ENCODE measurements at places on chromosomes 6 and 20. TPM values are rescaled to one million over a fixed set of nuclear protein-coding genes. Genes with fewer than 3 reads are reported as not detected.

SOX18 gene
- polyA plus RNA-seq, result 1.3 TPM

MAP3K4 gene
- polyA plus RNA-seq, result 5.3 TPM

PROKR2 gene
- not detected for polyA plus RNA-seq

NOX3 gene
- not detected for polyA plus RNA-seq

GNAS-AS1 gene
- polyA plus RNA-seq, result not detected

ARG1 gene
- polyA plus RNA-seq, result not detected

EDN3 gene
- 6.9 TPM for polyA plus RNA-seq

NKX2-2 gene
- polyA plus RNA-seq, result not detected

COL20A1 gene
- not detected for polyA plus RNA-seq

SNAP91 gene
- polyA plus RNA-seq, result 0.51 TPM

KHDC1 gene
- 4.0 TPM for polyA plus RNA-seq

APOM gene
- polyA plus RNA-seq, result 2.6 TPM

SGK2 gene
- 5.0 TPM for polyA plus RNA-seq

DHX16 gene
- polyA plus RNA-seq, result 12.8 TPM

PI3 gene
- 2.0 TPM for polyA plus RNA-seq

IL17A gene
- polyA plus RNA-seq, result not detected

CDH4 gene
- not detected for polyA plus RNA-seq

NKAIN2 gene
- not detected for polyA plus RNA-seq

ARMC2 gene
- polyA plus RNA-seq, result 5.3 TPM

DEFB115 gene
- polyA plus RNA-seq, result not detected

GPR63 gene
- polyA plus RNA-seq, result 0.77 TPM

SIRPB1 gene
- 0.36 TPM for polyA plus RNA-seq

TBC1D22B gene
- 4.1 TPM for polyA plus RNA-seq

ANKEF1 gene
- not detected for polyA plus RNA-seq

GNMT gene
- polyA plus RNA-seq, result not detected

SLC22A2 gene
- 0.26 TPM for polyA plus RNA-seq

THEMIS gene
- polyA plus RNA-seq, result not detected

ZNF292 gene
- 3.4 TPM for polyA plus RNA-seq

PPIL6 gene
- polyA plus RNA-seq, result 2.7 TPM

SPATA25 gene
- polyA plus RNA-seq, result 2.3 TPM

TMEM217 gene
- polyA plus RNA-seq, result 0.54 TPM

SPDEF gene
- polyA plus RNA-seq, result 0.67 TPM
